Activated CD4-positive, alpha-beta T cell treated with anti-CD3 and anti-CD28 coated beads, Interleukin-2, amount 10 ng/mL, durations not matched to agents 24 days and 14 days (primary cell): ENCODE measurements at places on chromosomes 4 and X. TPM values are rescaled to one million over a fixed set of nuclear protein-coding genes. Genes with fewer than 3 reads are reported as not detected.

The GPR50 gene
- not detected in 2 replicates for total RNA-seq

The SSX4B gene
- total RNA-seq: not detected in 2 replicates

The GAGE13 gene
- total RNA-seq: not detected in 2 replicates

The GIMD1 gene
- total RNA-seq: not detected in 2 replicates

The SERTM2 gene
- not detected in 2 replicates for total RNA-seq

The LRRC66 gene
- total RNA-seq: 0.05 TPM in 2 replicates

The TMSB15B gene
- 7.3 and 8.7 TPM in 2 replicates for total RNA-seq

The ITM2A gene
- total RNA-seq: 102 and 113 TPM in 2 replicates

The EPHA5 gene
- not detected in 2 replicates for total RNA-seq

The COQ2 gene
- 20.5 and 20.7 TPM in 2 replicates for total RNA-seq

The CLDN34 gene
- total RNA-seq: not detected in 2 replicates

The UGT2B7 gene
- total RNA-seq: not detected in 2 replicates

The PLS3 gene
- total RNA-seq: 5.1 and 6.5 TPM in 2 replicates

The MAGEH1 gene
- 14.4 and 16.6 TPM in 2 replicates for total RNA-seq

The LAP3 gene
- 114 and 126 TPM in 2 replicates for total RNA-seq

The MBNL3 gene
- 12.2 and 15.4 TPM in 2 replicates for total RNA-seq

The ADH7 gene
- not detected in 2 replicates for total RNA-seq

The EGF gene
- not detected in 2 replicates for total RNA-seq

The NRK gene
- not detected in 2 replicates for total RNA-seq

The LGI2 gene
- total RNA-seq: not detected in 2 replicates

The RIPPLY1 gene
- total RNA-seq: not detected in 2 replicates

The NPY2R gene
- total RNA-seq: not detected in 2 replicates

The CFI gene
- total RNA-seq: not detected in 2 replicates

The SLC25A53 gene
- total RNA-seq: 4.2 and 4.3 TPM in 2 replicates

The EPGN gene
- not detected in 2 replicates for total RNA-seq

The TRIM60 gene
- total RNA-seq: not detected in 2 replicates

The ARL9 gene
- total RNA-seq: 0.07 TPM in 1 of 2 replicates, not detected in the other

The GPRASP1 gene
- 0.43 and 0.96 TPM in 2 replicates for total RNA-seq

The FGFBP2 gene
- total RNA-seq: 1.8 and 2.0 TPM in 2 replicates

The ARHGAP6 gene
- total RNA-seq: not detected in 2 replicates

The CORIN gene
- total RNA-seq: 0.51 TPM in 1 of 2 replicates, not detected in the other

The AMELX gene
- not detected in 2 replicates for total RNA-seq

The C4orf51 gene
- total RNA-seq: not detected in 2 replicates

The DKK2 gene
- total RNA-seq: not detected in 2 replicates

The SEPTIN6 gene
- total RNA-seq: 151 and 153 TPM in 2 replicates

The PCDH10 gene
- 0.07 TPM in 1 of 2 replicates, not detected in the other for total RNA-seq

The PPA2 gene
- total RNA-seq: 65.2 and 69.3 TPM in 2 replicates

The FGFBP1 gene
- not detected in 2 replicates for total RNA-seq

The GPC3 gene
- 0.21 and 0.40 TPM in 2 replicates for total RNA-seq

The ASIC5 gene
- total RNA-seq: not detected in 2 replicates

The SUPT20HL1 gene
- total RNA-seq: not detected in 2 replicates

The PDE5A gene
- total RNA-seq: 0.09 TPM in 1 of 2 replicates, not detected in the other

The PAGE3 gene
- total RNA-seq: not detected in 2 replicates

The ERVMER34-1 gene
- total RNA-seq: 0.56 TPM in 1 of 2 replicates, not detected in the other

The RHOXF2 gene
- not detected in 2 replicates for total RNA-seq

The CDKL2 gene
- 0.36 TPM in 1 of 2 replicates, not detected in the other for total RNA-seq

The PDCL2 gene
- total RNA-seq: not detected in 2 replicates

The PAGE5 gene
- not detected in 2 replicates for total RNA-seq

The DIPK2B gene
- not detected in 2 replicates for total RNA-seq

The WAS gene
- 99.0 and 104 TPM in 2 replicates for total RNA-seq
